MCF 10A (cell line): ENCODE measurements at places on chromosomes 5 and 9.
A peak's percentile ranks its signal among the peaks of the same experiment; 100 is the strongest.

- no peaks in the 10 kb centered on the region for H3K27me3 ChIP-seq
- H3K36me3 ChIP-seq: no peaks in the 10 kb centered on the region
- no peaks in the 10 kb centered on the region for H3K4me1 ChIP-seq
Measured at GRCh38 chr5:130720355-130720754, 444.7 kb downstream of the HINT1 start.

GRCh38 chr9:70887826-70888225, 233.6 kb downstream of the TRPM3 start:
- H3K27me3 ChIP-seq: no peaks in the 10 kb centered on the region
- H3K27ac ChIP-seq: no peak overlapping the region
- no peak overlapping the region for H3K4me3 ChIP-seq
- no peaks in the 10 kb centered on the region for H3K4me1 ChIP-seq

GRCh38 chr5:180395540-180396274, 42.6 kb upstream of the GFPT2 start:
- H3K36me3 ChIP-seq: no peaks in the 10 kb centered on the region
- peaks cover 7% of the 10 kb centered on the region for H3K4me1 ChIP-seq
- H3K4me3 ChIP-seq: no peak overlapping the region
- no peaks in the 10 kb centered on the region for H3K27me3 ChIP-seq
- DNase-seq: peak; percentile 43

- peak; percentile 55 for DNase-seq
- no peak overlapping the region for H3K27ac ChIP-seq
- no peaks in the 10 kb centered on the region for H3K27me3 ChIP-seq
- no peak overlapping the region for H3K4me3 ChIP-seq
- no peaks in the 10 kb centered on the region for H3K4me1 ChIP-seq
Measured at GRCh38 chr5:44952376-44952775, 143.6 kb downstream of the MRPS30 start.

DNA sequence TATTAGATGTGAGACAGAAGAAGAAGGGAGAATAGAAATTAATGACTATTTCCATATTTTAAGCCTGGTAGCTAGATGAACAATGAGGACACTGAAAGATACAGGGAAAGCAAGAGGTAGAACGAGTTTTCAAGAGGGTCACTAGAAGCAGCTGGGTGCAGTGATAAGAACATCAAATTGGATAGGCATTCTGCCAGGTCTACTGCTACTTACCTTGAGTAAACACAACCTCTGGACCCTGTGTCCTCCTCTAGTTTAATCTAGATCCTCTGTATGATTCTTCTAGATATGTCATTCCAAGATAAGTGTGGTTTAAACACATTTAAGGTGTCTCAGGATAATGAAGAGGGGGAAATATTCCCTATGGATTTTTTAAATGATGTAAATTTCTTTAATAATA, 31.2 kb downstream of the OTP start:
- H3K4me1 ChIP-seq: no peaks in the 10 kb centered on the region
- no peak overlapping the region for H3K4me3 ChIP-seq
- no peak for DNase-seq
- no peak overlapping the region for H3K27ac ChIP-seq
- H3K27me3 ChIP-seq: peaks cover 21% of the 10 kb centered on the region
- peaks cover 6% of the 10 kb centered on the region for H3K36me3 ChIP-seq
